Uterus (tissue), 4 donors: ENCODE measurements at places on chromosomes 1 and 21.

GRCh38 chr1:92159593-92159992 is 58.1 kb upstream of the C1orf146 start:
- DNase-seq, result no peak

DNA sequence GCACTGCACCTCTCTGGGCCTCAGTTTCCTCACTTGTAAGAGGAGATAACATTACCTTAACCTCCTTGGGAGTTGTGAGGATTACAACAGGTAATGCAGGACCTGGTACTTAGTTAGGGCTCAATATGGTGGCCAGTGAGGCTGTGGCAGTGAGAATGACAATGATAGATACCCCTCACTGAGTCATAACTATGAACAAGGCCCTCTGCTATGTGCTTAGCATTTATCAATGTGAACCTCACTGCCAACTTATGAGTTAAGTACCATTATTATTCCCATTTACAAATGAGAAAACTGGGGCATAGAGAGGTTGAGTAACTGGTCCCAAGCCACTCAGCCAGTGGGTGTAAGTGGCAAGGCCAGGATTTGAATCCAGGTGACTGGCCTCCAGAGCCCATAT is 64.4 kb downstream of the HMGB4 start:
- DNase-seq, result no peak

- DNase-seq, result peak; percentile 15
These were observed 1.1 kb upstream of the EDN2 start for GRCh38 chr1:41485605-41486004.

DNA sequence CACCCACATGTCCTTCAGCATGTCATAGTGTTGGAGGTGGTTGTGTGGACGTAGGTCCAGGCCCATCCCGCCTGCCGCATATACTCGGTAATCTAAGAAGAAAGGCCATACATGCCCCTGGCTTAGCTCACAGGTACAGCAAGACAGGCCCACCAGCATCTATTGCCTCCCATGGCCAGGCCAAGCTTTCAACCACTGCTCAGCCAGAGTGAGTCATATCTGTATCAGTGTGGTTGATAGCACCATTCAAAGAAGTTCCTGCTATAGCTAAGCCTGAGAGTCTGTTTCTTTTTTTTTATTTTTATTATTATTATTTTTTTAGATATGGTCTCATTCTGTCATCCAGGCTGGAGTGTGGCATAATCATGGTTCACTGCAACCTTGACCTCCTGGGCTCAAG is 17.0 kb downstream of the KLHDC8A start:
- no peak for DNase-seq

GRCh38 chr21:29396951-29397455 is 98.3 kb downstream of the BACH1 start:
- no peak for DNase-seq
